Stimulated activated naive CD8-positive, alpha-beta T cell treated with anti-CD3 and anti-CD28 coated beads, Interleukin-15, Interleukin-2, amounts not matched to agents 100 U/mL and 50 U/mL, for 24 hours (primary cell): ENCODE measurements at places on chromosomes 5 and 9.

- no peak for DNase-seq
Measured at GRCh38 chr9:123003466-123003865, 30.0 kb upstream of the GPR21 start.

DNA sequence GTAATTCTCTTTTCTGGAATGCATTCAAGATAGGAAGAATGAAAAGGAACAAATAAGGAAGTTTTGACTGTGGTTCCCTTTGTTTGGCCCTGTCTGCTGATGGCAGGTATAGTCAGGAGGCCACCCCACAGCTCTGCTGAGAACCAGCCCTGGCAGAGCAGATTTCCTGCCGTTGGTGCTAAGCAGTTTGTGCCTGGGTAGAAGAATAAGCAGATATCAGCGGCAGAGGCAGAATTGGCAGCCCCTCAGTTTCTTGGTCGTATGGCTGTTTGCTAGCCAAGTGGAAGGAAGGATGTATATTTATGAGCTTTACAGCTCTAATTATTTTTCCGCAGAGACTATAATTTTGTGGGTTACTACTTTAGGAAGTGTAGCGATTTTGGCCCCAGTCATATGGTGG, 310.2 kb upstream of the RFX3 start:
- no peak for DNase-seq

DNA sequence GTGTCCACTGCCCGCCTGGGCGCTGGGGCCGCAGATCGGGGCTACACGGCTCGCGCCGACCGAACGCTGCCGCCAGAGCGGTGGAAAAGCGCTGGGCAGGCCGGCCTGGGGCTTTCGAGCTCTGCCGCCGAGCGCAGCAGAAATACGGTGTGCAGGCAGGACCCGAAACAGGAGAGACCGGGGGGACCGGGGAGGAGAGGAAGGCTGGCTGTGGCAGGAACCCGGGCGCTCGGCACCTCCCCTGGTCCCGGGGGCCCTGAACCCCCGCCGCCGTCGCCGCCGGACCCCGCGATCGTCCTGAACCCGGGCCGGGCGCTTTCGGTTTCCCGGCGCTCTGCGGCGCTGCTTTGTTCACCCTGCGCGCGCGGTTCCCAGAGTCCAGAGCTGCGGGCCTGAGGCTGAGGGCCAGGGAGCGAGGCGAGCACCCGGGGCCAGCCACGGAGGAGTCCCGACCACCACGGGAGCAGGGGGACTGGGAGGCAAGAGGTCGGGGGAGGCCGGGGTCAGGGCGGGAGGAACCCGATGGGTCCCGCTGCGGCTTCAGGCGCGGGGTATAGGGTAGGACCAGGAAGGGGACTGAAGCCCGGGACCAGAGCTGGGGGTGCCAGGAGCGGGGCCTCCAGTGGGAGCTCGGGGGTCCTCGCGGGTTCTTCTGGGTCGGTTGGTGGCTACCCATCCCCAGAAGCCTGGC, 12.0 kb downstream of the IRX2 start:
- DNase-seq: no peak

DNA sequence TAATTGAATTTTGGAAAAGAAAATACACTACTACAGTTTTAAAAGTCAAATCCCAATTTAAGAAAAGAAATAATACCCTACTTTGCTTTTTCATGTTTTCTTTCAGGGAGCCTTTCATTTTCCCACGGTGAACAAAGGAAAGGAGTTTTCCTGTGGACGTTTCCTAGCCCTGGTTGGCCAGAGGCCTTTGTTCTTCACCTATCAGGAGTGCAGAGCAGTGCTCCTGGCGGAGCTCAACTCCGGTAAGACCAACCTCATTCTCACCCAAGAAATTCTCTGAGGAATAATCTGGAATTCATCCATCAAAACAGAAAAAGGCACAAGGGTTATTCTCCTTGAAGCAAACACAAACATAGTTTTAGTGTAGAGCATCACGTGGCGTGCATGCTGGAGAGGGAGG, 248.9 kb downstream of the ADGRV1 start:
- DNase-seq: no peak

DNA sequence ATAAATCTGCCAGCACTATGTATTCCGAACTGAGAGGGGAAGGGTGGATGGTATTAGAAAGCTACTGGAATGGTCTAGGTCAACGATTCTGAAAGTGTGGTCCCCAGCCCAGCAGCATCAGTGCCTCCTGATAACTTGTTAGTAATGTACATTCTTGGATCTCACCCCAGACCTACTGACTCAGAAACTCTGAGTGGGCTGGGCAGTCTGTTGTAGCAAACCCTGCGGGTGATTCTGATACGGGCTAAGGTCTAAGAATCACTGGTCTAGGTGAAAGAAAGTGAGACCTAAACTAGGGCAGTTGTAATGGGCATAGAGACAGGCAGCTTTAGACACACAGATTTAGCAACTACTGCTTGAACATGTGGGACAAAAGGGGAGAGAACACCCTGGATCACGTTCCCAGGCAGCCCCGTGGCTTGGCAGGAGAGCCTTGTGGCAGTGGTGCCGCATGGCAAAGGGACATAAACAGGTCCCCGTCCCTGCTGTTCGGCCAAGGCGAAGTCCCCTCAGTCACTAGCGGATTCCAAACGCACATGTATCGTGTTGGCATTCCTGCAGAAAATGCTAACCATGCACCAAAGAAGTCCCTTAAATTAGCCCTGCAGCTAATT, 216.3 kb downstream of the TTLL11 start:
- no peak for DNase-seq

DNA sequence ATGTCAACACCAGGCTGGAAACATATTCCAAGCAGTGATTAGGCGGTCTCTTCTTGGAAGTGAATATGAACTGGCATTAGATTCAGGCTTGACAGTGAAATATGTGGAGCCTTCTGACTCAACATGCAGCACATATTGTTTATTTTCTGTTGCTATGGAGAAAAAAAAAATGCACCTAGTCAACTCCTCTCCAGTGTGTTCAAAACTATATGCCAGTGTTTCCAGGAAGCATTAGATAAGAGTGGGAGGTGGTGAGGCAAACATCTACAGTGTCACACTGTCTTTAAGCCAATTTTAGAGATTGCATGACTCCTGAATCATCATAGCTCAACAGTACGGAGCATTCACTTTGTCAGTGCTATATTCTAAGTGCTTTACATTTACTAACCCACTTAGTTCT, 117.9 kb downstream of the HCN1 start:
- DNase-seq: no peak

- no peak for DNase-seq
Measured at GRCh38 chr9:106039151-106039935, 345.0 kb downstream of the TMEM38B start.

- no peak for DNase-seq
Measured at GRCh38 chr9:136678624-136679023, 8.6 kb downstream of the AGPAT2 start.

DNA sequence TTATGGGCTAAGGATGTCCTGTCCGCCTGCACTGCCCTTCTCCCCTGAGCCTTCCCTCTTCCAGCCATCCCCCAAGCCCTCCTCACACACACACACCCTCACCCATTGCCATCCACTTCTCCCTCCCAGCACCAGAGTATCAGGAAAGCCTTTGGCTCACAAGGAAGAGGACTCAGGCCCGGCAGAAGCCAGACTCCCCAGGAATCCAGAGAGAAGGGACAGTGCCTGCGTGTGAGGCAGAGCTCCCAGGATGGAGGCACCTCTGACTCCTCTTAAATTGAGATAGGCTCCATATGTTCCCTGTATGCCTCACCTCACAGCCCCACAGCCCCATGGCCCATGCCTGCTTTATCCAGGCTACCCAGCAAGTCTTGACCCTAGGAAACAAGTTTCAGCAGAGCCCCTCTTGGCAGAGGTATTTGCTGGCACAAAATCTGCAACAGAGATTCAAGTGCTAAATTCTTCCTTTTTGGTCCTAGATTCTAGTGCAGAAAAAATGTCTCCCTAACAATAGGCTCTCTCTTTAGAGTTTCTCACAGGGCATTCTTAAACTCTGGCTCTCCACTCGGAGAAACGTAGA, 761 bp downstream of the IL17B start:
- DNase-seq: no peak

DNA sequence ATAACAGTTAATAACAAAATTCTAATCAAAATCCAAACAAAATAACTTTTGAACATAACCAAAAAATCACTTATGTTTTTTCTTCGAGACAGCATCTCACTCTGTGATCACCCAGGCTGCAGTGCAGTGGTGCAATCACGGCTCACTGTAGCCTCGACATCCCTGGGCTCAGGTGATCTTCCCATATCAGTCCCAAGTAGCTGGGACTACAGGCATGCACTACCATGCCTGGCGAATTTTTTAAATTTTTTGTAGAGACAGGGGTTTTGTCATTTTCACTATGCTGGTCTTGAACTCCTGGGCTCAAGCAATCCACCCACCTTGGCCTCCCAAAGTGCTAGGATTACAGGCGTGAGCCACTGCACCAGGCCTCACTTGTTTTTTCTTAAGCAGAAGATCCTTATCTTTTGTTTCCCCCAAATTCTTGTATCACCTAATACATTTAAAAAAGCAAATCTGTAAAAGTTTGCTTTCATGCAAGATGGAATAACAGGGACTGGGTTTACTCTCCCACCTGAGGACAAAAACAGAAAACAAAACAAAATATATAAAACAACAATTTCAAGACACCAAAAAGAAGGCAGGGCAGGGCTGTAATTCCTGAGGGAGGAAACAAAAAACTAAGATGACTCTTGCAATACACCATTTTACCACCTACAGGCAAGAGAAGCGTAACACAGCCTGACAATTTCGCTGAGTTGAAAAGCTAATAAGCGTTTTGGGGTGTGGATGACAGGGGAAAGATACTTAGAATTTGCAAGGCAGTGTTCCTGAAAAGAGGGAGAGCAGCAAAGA, 71.4 kb downstream of the RAPGEF6 start:
- DNase-seq: no peak

DNA sequence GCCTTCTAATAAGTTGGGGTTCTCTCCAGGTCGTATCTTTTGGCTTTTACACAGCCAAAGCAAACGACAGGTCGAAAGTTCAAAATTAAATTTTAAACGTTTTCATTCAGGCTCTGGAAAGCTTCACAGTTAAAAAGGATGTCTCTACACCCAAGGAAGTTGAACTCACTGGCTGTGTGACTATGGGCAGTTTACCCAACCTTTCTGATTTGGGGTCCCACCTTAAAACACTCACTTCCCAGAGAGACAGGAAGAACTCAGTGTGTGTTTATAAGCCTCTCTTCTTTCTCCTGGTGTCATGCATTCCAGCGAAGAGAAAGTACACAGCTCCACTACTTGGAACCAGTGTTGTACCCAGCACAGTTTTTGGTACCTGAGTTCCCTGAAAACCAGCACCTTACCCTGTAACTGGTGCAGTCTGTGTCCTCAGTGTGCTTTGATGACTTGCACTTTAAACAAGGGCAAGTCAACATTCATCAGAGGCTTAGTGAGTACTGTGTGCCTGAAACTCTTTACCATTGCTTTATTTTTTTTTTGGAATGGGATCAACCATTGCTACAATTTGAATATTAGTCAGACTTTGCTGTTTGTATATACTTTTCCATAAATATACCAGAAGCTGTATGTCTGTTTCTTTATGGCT, 1.7 kb downstream of the SRD5A1 start:
- no peak for DNase-seq

- no peak for DNase-seq
Measured at GRCh38 chr9:100213730-100214477, 114.9 kb downstream of the INVS start.

DNA sequence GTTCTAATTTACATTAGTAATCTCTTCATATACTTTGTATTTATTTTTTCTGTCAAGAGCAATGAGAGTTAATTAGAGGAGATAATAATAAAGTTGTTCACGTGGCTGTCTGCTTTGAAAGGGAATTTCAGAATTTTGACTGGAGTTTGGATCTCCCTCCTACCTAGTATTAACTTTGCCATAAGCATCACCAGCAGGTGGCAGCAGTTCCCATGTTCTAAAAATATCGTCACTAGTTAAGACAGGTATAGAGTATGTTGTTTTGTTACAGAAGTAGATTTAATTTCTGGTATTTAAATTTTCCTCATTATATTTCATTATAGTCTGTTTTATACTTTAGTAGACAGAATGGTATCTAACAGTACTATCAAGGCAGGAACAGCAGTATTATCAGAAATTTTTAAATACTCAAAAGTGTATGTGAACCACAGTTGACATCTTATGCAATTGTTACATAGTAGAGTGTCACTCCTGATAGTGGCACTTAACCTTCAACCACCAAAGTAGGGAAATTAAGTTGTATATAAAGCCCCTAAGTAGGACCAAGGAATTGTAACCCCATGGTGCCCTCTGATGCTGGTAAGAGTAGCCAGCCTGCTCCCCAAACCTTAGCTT, 20.4 kb downstream of the GNPDA1 start:
- peak; percentile 82 for DNase-seq

- no peak for DNase-seq
Measured at GRCh38 chr9:92617951-92618510, 51.9 kb downstream of the IPPK start.

DNA sequence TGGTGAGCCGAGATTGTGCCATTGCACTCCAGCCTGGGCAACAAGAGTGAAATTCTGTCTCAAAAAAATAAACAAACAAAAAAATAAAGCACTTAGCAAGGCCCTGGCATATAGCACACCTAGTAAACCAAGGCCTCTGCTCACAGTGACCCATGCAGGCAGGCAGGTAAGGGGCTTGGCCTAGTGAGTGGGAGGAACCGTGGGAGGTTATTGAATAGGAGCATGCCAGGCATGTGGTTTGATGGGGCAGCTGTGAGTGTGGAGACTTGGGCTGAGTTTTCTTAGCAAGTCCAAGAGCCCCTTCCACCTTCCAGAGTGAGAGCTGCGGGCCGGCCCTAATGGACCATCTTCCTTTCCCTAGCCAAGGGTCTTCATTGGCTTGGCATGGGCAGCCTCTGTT, 4.5 kb upstream of the NDST1 start:
- DNase-seq: no peak

DNA sequence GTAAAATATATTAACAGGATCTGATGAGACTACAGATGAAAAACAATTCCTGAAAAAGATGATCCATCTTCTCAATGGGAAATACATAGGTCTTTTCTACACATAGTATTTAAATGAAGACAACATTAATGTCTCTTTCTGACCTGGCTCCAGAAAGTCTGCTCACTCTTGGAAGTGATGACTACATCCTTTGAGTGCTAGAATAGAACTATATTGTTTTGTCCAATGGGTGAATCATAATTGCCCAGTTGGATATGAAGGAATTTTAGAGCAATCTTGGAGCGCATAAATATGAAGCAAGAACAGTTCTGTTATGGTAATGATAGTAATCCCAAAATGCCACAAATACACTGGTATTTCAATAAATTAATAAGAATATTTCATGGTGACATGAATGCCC, 322.1 kb downstream of the DEPDC1B start:
- DNase-seq: no peak
